ENCODE measurements at places on chromosomes 12 and 14. TPM values are rescaled to one million over a fixed set of nuclear protein-coding genes. Genes with fewer than 3 reads are reported as not detected.
A peak's percentile ranks its signal among the peaks of the same experiment; 100 is the strongest.

- peak; percentile 59 for DNase-seq
Measured at GRCh38 chr12:68611094-68611805, 551 bp downstream of the RAP1B start.

DNA sequence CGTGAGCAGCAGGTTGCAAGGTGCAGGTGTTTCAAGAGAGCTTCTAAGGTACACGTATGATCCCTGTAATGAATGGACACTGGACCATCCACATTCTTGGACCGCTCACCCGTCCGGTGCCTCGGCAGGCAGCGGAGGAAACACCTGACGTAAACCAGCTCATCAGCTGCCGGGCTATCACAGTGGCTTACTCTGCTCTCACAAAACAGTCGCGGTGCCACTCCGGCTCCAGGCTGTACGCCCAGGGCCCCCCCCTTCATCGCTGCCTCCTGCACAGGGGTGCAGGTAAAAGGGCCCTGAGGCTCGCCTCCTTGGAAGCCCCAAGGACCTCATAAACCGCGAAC, 436 bp downstream of the VPS33A start:
- DNase-seq = no peak

GRCh38 chr12:92244036-92244435, 98.4 kb upstream of the BTG1 start:
- DNase-seq = peak; percentile 25

The TOMM20L gene
- not detected for total RNA-seq

GRCh38 chr14:30572237-30572636, 13.3 kb downstream of the G2E3 start:
- no peak for DNase-seq

The PRH2 gene
- total RNA-seq = not detected
